DMS79 (cell line): ENCODE measurements at places on chromosomes 6 and 20.

- DNase-seq, result no peak
Measured at GRCh38 chr20:63850689-63851547, 10.4 kb upstream of the ABHD16B start.

DNA sequence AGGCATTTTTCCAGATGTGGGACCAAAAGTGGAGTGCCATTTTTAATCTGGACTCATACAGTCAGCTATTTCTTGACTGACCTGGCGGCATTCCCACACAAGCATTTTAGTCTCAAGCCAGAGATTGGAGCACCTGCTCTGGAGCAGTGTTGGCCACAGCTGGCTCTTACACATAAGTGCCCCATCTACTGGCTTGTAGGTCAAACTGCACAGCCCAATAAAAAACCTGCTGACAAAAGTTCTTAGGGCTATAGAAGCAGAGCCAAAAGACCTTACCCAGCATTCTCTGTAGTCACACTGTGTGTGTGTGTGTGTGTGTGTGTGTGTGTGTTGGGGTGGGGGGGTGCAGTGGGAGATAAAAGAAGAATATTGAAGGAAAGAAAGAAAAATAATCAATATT, 38.6 kb upstream of the SENP6 start:
- DNase-seq, result no peak

- DNase-seq, result no peak
Measured at GRCh38 chr20:64224351-64225170, 31.0 kb upstream of the PCMTD2 start.

- DNase-seq, result no peak
Measured at GRCh38 chr20:5586720-5587119, 163.5 kb upstream of the SHLD1 start.

DNA sequence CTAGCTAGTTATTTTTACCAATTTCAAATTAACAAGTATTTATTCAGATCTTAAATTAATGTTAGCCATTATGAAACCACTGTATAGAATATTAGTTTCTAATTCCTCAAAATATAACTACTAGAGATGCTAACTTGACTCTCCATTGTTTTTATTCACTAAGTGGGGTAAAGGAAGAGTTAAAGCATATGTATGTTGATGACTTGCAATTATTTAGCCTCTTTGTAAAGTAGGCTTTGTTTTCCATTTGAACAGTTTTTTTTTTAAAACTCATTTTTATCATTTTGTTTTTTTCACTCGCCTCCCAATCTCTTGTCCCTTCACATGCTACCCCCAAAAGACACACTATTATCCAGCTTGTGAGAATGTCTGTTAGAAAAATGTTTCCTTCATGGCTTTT, 3.3 kb downstream of the FAM162B start:
- no peak for DNase-seq

- DNase-seq, result no peak
Measured at GRCh38 chr6:73579389-73579788, 58.6 kb upstream of the EEF1A1 start.

- no peak for DNase-seq
Measured at GRCh38 chr6:164243949-164244348, 829.4 kb downstream of the QKI start.

GRCh38 chr20:64010711-64011237, 25.2 kb upstream of the C20orf204 start:
- no peak for DNase-seq

DNA sequence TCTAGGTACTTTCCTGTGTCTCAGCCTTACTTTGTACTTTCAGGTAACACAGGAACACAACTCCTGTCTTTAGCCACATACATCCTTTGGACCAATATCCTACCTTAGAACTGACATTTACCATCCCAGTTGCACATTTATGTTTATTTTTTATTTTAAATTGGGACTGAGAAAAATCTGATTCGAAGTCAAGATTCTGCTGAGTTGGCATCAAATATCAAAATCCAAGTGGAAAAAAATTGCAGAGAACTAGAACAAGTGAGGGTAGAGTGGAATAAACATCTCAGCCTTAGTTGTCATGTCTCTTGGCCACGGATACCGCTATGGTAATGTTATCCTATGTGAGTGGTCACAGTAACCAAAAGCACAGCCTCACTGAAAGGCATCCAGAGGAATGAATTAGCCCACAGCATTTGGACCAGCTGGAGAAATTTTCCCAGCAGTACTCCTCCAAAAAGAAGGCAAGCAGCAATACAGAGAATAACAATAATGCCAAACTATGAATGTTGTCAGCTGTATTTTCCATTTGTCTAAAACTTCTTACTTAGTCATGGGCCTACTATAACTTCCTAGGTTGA, 17.6 kb upstream of the EYA4 start:
- DNase-seq, result no peak

GRCh38 chr20:32138921-32139320, 29.4 kb downstream of the TM9SF4 start:
- DNase-seq, result no peak

GRCh38 chr6:129890164-129890563, 29.0 kb upstream of the TMEM244 start:
- DNase-seq, result no peak

DNA sequence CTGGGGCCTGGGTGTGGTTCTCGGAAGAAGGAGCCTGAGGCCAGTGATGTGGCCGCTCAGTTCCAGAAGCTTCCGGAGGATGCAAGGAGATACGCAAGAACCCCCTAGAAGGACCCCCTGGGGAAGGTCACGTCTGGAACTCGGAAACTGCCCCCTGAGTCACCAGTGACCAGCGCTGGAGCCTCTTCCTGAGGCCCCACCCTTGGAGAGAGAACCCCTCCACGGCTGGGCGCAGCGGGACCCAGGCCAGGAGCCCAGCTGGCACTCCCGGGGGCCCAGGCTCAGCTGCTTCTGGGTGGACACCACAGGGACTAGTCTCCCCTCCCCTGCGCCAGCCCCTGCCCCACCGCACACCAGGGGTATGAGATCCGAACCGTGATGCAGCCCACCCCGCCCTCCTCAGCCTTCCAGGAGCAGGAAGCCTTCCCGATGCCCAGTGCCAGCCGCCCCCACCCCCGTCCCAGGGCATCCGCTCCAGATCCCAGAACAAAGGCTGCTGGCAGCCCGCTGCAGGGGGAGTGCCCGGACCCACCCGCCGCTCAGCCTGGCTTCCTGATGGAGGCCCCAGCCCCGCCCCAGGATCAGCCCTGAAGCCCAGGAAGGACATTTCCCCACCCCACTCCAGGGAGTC, 7.5 kb downstream of the LAMA5 start:
- DNase-seq, result no peak

GRCh38 chr20:47136782-47137181, 219.7 kb downstream of the ZMYND8 start:
- no peak for DNase-seq

GRCh38 chr20:878511-879307, 37.4 kb downstream of the ANGPT4 start:
- no peak for DNase-seq

DNA sequence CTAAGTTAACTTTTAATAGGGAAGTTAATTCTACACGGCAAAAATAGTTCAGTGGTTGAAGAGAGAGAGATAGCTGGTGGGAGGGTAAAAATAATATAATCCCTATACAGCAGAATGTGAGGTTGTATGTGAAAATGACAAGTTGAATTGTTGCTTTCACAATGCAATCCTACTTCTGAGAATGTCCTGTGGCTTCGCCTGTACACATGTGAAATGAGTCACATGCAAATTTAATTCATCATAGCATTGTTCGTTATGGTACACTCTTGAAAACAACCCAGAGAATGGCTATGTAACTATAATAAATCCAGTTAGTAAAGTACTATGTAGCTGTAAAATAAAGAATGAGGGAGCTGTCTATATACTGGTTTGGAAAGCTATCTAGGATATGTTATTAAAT, 46.0 kb upstream of the HINT3 start:
- no peak for DNase-seq

DNA sequence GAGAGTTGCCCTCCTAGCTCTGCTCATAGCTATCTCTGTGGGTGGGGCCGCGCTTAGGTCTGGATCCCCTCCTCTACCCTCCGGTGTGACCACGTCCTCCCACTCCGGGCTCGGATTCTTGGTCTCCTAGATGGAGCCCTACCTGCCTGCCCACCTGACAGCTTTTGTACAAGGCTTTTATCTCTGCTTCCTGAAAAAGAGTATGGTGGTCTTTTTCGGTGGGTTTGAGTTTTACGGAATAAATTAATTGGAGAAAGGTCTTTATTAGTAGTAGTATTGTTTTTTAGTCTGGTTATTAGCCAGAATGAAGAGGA, 773 bp downstream of the SMAP1 start:
- DNase-seq, result no peak

GRCh38 chr6:56400273-56400672, 152.9 kb upstream of the COL21A1 start:
- DNase-seq, result no peak

GRCh38 chr6:117681162-117681741, 6.0 kb downstream of the NUS1 start:
- DNase-seq, result no peak

GRCh38 chr20:61923371-61924166, 142.1 kb downstream of the TAF4 start:
- DNase-seq, result no peak

DNA sequence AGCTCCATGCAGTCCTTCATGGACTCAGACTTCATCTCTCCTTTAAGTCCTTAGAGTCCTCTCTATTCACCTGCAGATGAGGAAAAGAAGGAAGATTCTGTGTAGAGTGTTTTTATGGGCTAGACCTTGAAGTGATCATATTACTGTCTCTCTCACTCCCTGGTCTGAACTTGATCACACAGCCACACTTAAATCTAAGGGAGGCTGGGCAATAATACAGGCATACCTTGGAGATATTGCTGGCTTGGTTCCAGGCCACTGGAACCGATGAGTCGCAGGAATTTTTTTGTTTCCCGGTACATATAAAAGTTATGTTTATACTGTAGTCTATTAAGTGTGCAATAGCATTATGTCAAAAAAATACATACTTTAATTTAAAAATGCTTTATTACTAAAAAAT, 59.2 kb upstream of the FOXO3 start:
- no peak for DNase-seq

GRCh38 chr6:136201732-136202131, 48.4 kb downstream of the MTFR2 start:
- no peak for DNase-seq

DNA sequence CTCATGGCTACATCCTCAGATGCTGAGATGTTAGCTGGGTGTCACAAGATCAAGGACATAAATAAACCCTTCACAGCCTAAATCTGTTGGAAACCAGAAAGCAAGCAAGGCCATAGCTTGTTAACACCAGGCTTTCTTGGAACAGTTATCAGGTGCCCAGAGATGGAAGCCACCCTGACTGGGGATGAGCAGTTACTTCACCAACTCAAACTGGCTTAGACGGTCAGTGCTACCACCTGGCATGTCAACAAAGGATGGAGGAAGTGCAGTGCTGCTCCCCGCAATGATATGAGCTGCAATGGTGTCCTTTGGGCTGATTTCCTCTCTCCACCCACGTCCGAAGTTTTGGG, 28.9 kb upstream of the SMIM29 start:
- DNase-seq, result no peak

GRCh38 chr6:93848031-93848742, 428.8 kb upstream of the EPHA7 start:
- DNase-seq, result no peak

GRCh38 chr6:132128424-132128823, 177.3 kb upstream of the CCN2 start:
- no peak for DNase-seq

DNA sequence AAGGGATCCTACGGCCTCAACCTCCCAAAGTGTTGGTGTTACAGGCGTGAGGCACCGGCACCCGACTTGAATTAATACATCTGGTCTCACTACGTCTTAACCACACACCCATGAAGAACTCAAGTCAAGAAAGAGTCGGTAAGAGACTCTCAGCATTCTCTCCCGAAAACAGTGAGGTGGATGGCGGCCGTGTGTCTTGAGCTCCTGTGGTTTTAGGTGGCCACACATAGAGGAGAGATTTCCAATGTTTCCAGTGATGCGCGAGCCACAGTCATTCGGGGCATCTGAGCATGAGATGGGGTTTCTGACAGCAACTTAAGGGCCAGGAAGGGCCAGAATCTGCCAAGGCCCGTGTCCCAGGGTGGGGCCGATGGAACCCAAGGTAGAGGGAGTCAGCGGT, 766.4 kb upstream of the DEFB115 start:
- DNase-seq, result no peak

GRCh38 chr6:140225701-140226436, 851.4 kb upstream of the CITED2 start:
- no peak for DNase-seq

GRCh38 chr6:120875900-120876299, 458.4 kb downstream of the TBC1D32 start:
- no peak for DNase-seq

DNA sequence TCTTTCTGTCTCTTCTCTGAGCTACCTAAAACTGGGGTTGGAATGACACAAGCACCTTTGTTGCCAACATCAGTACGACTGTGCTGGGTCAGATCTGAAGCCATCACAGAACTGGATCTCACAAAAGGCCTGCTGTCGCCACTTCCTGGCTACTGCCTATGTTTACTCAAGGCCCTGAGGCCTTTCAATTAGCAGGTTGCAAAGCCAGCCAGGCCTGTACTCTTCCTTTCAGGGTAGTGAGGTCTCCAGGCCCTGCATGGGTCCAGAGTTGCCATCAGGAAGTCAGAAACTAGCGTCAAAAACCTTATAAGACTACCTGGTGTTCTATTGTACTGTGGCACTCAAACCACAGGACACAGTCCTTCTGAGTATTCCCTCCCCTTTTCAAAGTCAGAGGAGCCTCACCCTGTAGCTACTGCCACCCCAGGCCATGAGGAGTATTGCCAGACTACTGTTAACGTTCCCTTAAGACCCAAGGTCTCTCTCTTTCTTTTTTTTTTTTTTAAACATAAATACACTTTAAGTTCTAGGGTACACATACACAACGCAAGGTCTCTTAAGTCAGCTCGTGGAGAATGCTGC, 937.4 kb upstream of the GJE1 start:
- no peak for DNase-seq

DNA sequence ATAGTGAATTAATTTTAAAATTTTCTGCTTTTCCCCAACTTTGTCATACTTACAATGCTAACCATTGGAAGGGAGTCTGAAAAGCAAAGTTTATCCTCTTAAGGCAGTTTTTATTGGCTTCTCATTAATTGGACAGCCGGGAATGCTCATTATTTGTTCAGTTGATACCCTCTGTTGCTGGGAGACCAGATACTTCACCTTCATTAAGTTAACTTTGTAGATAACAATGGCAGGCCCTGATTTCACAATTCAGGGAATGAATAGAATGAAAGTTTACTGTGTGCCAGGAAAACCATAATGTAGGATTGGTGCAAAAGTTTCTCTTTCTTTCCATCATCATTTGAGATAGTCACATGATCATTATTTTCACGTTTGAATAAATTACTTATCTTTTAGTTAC, 49.0 kb downstream of the COL19A1 start:
- no peak for DNase-seq

- DNase-seq, result no peak
Measured at GRCh38 chr6:81666481-81666880, 86.0 kb downstream of the TENT5A start.

DNA sequence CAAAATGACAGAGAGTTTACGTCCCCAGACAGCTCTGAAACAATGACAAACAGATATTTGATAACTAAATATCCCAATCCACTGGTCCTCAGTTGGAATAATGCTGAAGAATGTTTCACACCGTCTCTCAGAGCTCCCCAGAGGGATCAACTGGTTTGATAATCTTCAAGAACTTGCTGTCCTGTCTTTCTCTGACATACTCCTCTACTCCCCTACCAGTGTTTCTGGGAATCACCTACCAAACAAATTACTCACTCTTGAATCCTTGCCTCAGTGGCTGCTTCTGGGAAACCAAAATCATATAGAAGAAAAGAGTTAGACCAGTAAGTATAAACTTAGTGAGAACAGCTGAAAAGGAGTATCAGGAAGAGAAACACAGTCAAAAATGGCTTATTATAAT, 469.7 kb upstream of the JAG1 start:
- no peak for DNase-seq

- DNase-seq, result no peak
Measured at GRCh38 chr6:107894809-107895396, 63.1 kb downstream of the SEC63 start.
